ENCODE measurements at places on chromosomes 12 and 14.

GRCh38 chr14:94113908-94114588, 3.5 kb downstream of the IFI27 start:
- no peak for DNase-seq

GRCh38 chr12:12784911-12785814, at the start of gene APOLD1:
TSS of gene APOLD1 (plus strand) at chr12:12785659. CDS start at chr12:12785692, 33 bp downstream.
- DNase-seq, result no peak

- no peak for DNase-seq
Measured at GRCh38 chr14:103512701-103513611, 9.7 kb downstream of the CKB start.

- DNase-seq, result no peak
Measured at GRCh38 chr14:100858838-100859220, 32.9 kb downstream of the MEG3 start.

Measured in HAP-1 (cell line).